ENCODE measurements at places on chromosomes 16 and 17.
A peak's percentile ranks its signal among the peaks of the same experiment; 100 is the strongest.

GRCh38 chr16:72191551-72191950 lies 19.6 kb upstream of the PMFBP1 start:
- no peak for DNase-seq

- no peak for DNase-seq
These were observed 42.5 kb upstream of the BCO1 start for GRCh38 chr16:81195885-81196534.

GRCh38 chr17:8621585-8621984 lies 8.9 kb downstream of the MYH10 start:
- DNase-seq, result no peak

DNA sequence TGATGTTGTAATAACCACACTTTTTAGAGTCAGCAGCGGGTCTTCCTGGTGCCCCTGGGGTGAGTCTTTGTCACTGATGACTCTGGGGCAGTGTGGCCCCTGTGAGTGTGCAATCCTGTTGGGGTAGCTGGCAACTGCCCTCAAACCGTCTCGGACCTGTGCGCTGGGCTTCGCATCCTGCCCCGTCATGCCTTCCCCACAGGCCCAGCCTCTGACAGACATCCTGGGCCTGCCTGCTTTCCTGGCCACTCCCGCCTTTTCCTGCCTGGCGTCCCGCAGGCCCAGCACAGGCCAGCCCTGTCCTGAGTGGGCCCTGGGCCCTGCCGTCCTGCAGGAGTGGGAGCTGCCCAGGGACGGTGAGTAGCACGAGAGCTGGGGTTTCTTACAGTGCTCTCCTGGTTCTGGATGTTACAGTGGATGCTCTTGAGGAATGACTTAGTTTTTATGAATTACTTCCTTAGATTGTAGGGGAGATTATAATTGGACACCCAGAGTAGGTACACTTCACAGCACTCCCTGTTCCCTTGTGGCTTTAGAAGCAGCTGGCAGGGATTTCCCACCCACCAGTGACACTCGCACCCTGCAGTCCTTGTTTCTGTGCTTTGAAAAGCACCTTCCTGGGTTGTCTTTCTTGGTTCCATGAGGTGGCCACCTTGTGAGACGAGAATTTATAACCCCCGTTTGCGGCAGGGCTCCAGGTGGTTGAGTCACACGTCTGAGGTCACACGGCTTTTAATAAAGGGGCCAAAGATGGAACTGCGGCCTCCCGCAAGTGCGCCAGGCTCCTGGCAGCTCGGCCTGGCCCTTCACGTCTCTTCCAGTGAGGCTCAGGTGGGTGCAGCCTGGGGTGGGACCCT lies 50.0 kb upstream of the CAPN15 start:
- no peak for DNase-seq

DNA sequence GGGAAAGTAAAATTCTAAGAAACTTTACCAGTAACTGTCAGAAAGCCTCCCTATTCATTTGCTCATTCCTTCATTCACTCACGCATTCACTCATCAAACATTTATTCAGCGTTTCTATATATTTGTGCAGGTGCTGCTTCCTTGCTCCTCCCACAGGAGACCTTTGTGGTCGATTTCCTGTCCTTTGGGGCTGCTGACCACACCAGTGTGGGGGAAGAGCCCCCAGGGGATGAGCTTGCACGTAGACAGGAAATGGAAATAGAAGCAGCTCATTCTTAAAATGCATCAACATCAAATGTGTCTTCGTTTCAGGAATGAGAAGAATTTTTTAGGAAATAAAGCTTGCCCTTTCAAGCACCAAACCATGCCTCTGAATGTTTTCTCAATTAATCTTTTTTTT lies 9.6 kb downstream of the PIK3R6 start:
- peak; percentile 93 for DNase-seq
